ENCODE measurements at places on chromosomes 4 and X.

DNA sequence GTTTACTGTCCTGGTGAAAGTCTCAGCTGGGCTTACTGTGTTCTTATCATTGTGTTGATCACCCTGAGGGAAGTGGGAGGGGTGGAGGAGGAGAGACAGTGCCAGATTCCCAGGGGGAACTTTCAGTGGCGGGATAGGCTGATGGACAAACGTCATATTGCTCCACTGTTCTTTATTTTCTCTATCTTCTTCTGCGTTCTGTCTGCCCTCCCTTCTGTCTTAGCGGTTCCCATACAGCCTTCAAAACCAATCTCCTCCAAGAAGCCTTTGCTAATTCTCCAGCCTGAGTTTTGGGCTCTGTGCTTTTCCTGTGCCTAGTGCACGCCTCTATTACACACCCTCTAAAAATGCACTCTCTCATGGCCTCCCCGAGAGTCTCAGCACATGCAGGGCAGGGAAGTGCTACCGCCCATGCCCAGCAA lies 448.7 kb upstream of the FAT1 start:
- DNase-seq: no peak

DNA sequence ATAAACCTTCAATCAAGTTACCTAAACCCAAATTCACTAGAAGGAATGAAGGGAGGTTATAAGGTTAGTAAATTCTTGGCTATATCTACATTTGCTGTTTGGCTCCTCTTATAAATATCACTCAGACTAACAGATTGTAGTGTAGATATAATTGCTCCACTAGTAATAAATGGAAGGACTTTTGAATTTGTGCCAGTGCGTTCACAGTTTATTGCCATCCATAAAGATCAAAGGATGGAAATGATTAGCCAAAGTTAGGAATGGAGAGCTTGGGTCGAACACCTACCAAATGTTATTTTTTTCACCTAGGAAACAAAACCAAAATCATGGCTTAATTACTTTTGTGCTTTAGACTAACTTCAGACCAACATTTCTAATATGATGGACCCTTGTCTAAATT lies 9.2 kb downstream of the DTHD1 start:
- DNase-seq: no peak

DNA sequence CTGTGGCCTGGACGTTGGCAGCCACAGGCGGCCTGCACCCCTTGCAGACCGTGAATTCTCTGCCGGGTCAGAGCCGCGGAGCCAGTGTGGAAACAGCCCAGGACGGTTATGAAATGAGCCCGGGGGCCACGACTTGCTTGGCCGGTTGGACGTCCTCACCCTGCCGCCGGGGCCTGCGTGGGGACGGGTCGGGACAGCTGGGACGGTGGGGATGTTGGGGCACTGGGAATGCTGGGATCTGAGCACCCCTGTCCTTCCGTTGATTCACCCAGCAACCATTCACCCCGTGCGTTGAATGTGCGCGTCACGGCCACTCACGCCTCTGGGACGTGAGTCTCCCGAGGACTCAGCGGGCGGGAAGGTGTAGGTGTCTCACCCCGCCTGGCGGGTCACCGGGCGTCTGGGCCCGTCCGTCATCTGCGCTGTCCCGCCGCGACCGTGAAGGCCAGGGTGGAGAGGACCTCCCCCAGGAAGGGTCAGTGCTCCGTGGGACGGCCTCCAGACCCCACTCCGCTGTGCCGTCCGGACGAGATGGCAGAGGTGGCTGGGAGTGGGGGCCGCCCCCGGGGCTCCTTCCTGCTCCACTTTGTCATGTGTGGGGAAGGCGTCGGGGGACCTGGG lies 4.5 kb upstream of the PLCXD1 start:
- no peak for DNase-seq

GRCh38 chr4:139857021-139857420 lies 191.4 kb downstream of the MGST2 start:
- DNase-seq: no peak

DNA sequence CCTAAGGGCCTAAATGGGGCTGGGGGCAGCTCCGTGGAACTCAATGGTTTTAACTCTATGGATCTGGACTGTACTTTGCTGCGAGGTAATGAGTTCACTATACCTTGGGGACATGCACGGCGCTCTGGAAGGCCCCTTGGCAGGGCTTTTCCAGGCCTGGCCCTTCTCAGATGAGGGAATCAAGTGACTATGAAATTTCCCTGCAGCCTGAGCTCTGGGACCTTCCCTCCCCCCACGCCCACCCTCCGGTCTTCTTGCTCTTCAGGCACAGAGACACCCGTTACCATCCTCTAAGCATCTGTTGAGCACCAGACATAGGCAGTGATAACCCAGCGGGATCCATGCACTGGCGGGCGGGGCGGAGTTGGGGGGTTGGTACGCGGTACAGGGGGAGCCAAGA lies 109.2 kb downstream of the PSAPL1 start:
- DNase-seq: no peak

- DNase-seq: no peak
These were observed 389 bp upstream of the CCSER1 start for GRCh38 chr4:90126805-90127204.

DNA sequence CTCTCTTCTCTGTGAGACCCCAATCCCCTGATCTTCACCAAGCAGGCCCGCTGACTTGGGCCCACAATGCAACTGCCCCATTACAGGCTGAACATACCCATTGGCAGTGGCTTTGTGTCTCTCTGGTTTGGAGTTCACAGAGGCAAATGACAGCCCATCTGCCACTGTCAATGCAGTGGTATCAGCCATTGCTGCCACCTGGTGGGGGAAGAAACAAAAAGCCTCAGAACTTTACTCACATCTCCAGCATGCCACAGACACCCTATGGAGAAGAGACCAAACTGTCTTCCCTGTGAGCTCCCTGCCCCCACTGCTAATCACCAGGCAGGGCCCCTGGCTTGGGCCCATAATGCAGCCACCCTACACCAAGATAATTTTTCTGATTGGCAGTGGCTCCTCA lies 729.3 kb upstream of the ACTRT1 start:
- DNase-seq: no peak

GRCh38 chr4:176988226-176988625 lies 195.5 kb upstream of the VEGFC start:
- DNase-seq: no peak
